ENCODE measurements at places on chromosomes 5 and 9.

DNA sequence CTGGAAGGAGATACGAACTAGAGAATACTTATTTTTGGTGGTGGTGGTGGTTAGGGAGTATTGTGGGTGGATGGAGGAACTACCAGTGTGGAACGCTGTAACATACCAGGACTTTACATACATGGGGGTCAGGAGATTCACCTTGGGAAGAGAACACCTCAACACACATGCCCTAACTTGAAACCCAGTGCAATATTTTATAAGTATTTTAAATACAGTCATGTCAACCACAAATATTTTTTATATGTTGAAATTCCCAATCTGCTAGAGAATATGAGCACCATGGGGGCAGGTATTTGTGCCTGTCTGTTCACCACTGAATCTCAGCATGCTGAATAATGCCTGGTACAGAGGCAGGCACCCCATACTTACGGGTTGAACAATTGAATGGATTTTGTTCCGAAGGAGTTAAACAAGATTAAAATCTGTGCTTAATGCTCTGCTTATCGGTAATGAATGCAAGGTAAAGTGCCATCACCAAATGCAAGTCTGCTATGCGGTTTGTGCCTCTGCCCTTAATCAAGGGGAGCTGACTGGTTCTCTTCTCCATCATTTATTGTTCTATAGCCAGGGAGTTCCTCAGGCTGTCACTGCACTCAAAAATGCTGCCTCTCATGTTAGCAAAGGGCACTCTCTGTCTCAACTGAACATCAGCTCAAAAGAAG lies 65.3 kb downstream of the RASEF start:
- DNase-seq: no peak

DNA sequence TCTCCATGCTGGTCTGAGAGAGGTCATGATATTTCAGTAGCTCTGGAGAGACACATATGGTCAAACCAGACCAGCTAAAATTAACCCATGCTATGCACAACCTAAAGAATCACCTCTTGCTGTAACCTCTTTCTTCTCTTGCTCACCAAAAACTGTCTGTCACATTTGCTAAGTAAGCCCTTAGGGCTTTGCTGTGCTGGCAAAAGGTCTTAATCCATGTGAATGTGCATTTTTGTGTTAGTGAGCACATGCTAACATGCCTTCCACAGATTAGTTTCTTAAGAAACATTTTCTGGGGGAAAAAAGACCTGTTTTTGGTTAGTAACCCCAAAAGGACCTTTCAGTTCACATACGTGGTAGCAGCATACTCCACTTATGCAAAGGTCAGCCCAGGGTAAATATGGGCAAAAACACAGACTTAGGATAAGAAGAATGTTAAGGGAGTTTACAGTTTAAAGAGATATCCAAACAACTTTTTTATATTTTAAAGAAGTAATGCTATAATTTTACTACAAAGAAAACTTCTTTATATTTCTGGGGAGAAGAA lies 124.2 kb upstream of the CCDC152 start:
- DNase-seq: no peak

GRCh38 chr9:26833792-26834191 lies 58.8 kb downstream of the CAAP1 start:
- DNase-seq: no peak

DNA sequence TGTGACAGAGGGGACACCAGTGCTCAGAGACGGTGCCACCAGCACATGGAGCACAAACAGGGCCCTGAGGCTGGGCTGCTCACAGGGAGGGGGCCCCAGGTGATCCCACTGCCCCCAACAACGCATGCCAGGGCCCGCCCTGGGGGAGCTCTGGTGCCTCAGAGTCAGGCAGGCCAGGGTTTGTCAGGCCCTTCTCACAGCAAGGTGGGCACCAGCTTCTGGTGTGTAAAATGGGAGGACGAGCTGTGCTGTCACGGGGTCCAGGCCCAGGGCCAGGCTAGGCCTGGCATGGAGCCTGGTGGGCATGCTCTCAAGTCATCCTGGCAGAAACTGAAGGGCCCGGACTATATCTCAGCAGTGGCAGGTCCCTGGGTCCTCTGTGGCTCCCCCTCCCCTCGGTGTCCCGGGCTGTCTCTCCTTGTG lies 34.5 kb downstream of the PRRT1B start:
- no peak for DNase-seq

- no peak for DNase-seq
Observed at GRCh38 chr5:52754051-52754450, 33.7 kb upstream of the ITGA1 start.
